ENCODE measurements at places on chromosomes 1 and 21. TPM values are rescaled to one million over a fixed set of nuclear protein-coding genes. Genes with fewer than 3 reads are reported as not detected.

The MYOM3 gene
- polyA plus RNA-seq = 0.03 TPM

DNA sequence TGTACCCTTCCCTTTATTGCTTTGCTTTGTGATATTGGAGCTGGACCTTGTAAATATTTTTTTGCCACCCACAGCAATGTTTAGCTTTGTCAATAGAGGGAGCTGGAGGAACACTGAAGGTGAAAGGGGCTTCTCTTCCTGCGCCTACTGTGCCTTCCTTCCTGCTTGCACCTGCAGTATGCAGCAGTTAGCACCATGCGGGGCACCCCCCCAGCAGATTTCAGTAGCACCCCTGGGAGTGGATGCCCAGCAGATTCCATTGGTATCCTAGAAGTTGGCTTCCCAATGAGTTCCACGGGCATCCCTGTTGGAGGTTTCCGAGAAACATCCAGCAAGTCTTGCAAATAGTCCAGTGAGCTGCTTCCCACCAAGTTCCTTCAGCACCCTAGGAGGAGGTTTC is 25.6 kb downstream of the S100A10 start:
- no peak for DNase-seq

DNA sequence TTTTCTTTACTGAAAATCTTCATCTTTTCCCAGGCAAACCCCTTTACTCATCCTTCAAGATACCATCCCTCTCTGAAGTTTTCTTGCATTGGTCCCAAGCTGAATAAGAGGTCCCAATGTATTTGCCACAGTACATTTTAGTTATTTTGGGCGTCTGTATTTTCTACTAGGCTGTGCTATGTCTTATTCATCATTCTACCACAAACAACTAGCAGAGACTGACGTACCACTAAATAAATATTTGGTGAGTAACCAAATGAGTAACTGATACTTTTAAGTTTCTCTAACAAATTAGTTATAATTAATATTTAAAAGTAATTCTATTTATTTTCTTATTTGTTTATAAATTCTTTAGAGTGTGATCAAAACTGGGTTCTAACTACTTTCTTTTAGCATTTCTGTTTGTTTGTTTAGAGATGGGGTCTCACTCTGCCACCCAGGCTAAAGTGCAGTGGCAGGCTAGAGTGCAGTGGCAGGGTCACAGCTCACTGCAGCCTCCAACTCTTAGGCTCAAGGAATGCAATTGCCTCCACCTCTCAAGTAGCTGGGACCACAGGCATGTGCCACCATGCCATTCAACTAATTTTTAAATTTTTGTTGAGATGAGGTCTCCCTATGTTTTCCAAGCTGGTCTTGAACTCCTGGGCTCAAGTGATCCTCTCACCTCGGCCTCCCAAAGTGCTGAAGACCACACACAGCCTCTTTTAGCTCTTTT is 33.1 kb downstream of the NDC1 start:
- no peak for DNase-seq

GRCh38 chr1:221897321-221897721 is 155.4 kb upstream of the DUSP10 start:
- no peak for DNase-seq

DNA sequence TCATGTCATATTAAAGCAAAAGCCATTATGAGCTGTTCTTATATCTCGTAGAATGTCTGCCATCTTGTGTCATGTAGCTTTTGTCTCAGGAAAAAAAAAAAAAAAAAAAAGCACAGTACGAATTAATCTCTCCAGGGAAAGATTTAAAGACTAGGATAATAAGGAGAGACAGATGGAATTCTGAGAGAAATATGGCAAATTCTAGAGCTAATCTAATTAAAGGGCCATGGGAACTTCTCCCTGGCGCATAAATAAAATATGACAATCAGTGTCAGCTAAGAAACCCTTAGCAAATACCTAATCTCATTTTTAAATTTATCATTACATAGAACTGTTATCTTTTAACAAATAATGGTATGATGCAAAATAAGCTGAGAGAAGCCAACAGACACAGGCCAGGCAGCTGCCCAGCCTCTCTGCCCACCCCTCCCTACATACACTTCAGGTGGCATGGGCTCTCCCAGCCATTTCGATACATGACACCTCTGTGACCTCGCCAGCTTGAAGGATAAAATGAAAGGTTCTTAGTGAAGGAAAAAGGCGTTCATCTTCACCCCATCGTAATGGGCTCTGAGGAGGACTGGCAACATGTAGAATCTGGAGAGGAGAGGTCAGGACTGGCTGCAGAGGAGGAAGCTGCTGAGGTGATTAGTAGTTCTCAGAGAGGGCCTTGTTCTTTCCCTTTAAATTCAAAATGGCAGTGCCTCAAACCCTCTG is 39.8 kb downstream of the DISC1 start:
- no peak for DNase-seq

The HRNR gene
- polyA plus RNA-seq = 0.04 TPM

DNA sequence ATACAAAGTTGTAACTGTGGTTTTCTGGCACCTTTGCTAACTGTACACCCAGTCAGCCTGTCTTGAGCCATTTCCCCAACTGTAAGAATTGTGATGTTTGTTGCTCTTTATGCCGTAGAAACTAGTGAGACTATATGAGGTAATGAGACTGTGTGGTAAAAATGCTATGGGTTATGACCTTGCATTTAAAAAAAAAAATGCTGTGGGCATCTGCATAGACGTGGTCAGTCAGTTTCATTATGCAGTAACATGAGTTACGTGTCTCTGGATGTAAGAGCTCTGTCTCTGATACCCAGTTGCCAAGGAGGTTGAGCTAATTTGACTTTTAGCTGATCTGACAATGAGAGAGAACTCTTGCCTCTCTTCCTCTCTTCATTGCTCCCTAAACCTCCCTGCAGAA is 80.6 kb upstream of the LAMC2 start:
- DNase-seq = peak; percentile 68

DNA sequence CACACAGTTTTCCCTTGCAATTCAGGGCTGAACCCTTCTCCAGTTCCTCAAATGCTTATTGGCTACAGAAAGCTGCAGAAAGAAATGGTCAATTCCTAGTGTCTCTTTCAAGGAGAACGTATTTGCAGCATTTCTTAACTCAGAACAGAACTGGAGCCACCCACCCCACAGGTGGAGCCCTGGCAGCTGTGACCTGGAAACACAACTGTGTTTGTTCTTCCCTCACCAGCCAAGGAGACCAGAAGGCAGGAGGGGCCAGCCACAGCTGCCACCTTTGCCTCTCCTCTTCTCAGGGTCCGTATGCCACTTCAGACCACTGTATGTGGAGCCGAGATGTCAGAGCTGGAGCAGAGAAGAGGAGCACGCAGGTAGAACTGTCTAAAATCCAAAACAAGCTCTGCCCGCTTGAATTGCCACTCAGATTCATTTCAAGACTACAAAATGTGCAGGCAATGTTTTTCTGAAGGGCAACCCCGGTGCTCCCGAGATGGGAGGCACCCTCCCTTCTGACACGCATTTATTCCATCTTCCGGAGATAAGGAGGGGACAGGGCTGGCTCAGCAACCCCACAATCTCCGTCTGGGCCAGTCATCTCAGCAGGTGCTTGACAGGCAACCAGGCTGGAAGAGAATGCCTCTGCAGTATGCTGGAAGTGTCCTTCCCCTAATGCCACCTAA is 16.7 kb downstream of the CD247 start:
- no peak for DNase-seq

DNA sequence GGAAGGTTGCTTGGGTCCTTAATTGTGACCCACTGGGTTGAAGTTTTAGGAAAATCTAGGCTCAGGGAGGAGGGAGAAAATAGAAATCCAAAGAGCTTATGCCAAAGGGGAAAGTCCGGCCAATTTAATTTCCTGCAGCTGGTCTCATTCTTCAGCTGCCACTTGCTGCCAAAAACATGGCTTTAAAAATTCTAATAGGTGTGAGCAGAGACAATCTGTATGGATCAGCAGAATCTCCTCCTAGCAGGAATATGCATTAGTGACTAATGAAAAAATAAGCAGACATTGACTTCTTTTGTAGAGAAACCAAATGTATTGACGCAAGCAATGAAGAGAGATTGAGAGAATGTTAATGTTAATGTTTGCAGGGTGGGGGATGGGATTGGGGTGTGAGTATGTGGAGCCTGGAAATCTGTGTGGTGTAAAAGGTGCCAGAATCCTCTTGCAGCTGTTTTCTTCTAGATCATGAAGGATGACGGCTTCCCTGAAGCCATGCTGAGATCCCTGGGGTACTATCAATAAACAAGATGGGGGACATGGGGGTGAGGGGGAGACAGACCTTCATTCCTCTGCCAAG is 35.3 kb downstream of the VWA5B1 start:
- peak; percentile 92 for DNase-seq

DNA sequence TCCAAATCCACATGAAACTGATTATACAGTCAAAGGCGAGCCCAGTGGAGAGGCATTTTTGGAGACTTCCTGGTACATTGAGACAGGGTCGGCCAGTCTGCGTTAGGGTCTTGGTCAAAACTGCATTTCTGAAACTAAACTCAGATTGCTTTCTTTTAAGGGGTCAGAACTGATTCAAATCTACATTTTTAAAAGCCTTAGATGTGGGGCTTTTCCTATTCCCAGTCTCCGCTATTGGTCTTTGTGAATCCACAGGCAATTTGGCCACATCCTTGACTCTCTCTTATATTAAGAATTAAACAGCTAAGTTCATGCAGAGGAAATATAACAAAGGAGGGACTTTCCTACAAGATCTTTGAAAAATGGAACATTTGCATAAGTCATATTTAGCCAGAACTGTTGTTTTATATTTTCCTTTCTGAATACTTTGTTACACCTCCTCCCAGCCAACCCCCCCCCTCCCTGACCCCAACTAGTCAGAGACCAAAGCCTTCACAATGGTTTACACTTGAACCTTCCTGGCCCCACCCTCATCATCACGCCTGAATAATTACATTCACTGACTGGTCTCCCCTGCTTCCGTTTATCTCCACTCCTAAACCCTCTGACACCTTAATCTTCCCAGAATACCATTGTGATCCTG is 30.9 kb downstream of the SELL start:
- DNase-seq = no peak

The CFAP141 gene
- polyA plus RNA-seq = 6.5 TPM

The NBPF10 gene
- polyA plus RNA-seq = 2.1 TPM

DNA sequence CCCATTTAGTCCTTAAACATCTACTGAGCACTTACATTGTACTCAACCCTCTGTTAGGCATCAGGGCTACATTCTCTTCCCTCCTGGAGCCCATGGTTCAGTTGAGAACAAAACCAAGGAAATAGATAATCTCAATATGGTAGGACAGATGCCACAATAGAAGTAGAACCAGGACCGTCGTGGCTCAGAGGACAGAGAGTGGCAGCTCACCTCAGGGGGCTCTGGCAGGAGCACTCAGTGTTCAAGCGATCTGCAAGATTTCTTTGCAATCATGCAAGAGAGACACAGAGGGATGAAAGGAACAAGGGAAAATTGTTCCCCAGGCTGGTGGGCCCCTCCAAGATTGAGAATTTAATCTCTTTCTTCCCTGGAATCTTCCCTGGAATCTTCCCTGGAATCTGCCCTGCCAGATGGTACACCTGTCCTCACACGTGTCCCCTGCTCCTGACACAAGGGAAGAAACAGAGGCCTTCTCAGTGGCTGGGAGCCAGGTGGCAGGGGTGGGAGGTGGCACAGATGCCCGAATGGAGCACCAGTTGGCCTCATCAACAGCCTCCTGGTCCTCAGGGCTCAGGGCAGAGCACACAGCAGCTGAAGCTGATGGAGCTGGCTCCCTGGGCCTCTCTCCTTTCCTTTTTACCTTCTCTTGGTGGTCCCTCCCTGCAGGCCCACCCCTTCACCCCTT is 135.4 kb downstream of the PLXNA2 start:
- DNase-seq = no peak

DNA sequence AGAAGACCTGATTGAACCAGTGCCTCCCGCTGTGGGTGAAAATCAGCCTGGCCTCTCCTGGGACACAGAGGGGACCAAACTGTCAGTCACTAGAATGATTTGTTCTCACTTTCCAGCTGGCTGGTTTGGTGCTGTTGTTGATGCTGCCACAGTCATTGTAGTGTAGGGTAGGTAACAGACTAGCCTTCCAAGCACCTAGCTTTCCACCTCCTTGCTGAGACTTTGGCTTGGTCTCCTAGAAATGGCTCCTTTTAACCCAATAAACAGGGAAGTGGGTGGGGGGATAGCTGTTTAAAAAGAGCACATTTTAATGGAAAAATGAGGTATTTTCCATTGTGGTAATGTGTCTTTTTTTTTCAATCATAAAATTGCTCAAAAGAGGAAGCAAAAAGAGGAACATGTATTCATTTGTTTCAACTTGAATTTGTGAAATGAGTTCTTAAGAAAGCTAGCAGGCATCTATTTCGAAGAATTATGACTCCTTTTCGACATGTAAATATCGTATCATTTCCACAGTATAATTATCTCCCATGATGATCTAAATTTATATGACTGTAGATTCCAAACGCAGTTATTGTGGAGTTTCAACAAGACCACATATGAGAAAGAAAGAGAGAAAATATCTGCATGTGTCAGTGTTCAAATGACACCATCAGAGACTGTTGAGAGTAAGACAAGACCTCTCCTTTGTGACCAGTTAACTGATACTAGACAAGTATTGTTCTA is 190.1 kb downstream of the HLX start:
- no peak for DNase-seq

- no peak for DNase-seq
These were observed 149.7 kb upstream of the JUN start for GRCh38 chr1:58933599-58933926.

The EPHX1 gene
- 128 TPM for polyA plus RNA-seq

The RIMKLA gene
- 0.38 TPM for polyA plus RNA-seq

DNA sequence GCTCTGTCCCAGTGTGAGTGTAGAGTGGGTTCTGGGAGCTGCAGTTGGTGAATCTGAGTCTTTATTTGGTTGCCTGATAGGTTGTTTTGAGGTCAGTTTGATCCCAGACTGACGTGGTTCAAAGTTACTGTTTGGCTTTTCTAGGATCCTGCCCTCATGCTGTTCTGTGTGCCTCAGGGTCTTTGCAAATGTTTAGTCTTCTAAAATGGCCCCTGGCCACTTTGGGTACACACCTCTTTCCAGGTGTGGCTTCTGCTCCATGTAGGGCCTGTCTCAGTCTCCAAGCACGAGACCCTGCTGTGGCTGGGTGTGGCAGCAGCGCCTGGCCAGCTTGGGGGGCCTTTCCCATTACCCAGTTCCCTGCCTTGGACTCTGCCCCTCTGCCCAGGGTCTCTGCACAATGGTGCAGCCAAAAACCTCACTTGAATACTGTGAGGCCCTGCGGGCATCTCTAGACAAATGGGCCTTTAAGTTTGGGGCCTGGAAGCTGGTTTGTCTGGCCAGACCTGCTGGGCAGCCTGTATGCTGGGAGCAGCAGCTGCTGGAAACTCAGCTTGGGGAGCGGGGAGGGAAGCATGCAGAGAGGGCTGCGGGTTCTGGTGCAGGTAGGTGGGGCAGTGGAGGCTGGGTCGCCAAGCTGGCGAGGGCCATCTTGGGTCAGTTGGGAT is 5.6 kb downstream of the PTPRF start:
- DNase-seq = no peak

- no peak for DNase-seq
These were observed 882.0 kb downstream of the LTN1 start for GRCh38 chr21:28110716-28111115.

The PPFIA4 gene
- polyA plus RNA-seq = 4.5 TPM
